Inflammatory macrophage treated with lipopolysaccharide for 1 hour (primary cell): ENCODE measurements at places on chromosomes 1 and 21.

GRCh38 chr1:85465786-85466134 is 801 bp upstream of the DDAH1 start:
- DNase-seq = no peak

GRCh38 chr1:39623053-39623452 is 16.4 kb downstream of the HEYL start:
- DNase-seq = no peak

- DNase-seq = peak; percentile 50
Observed at GRCh38 chr1:157963713-157964112, 29.7 kb upstream of the KIRREL1 start.

- no peak for DNase-seq
Observed at GRCh38 chr1:69163779-69164178, 403.9 kb upstream of the LRRC7 start.

DNA sequence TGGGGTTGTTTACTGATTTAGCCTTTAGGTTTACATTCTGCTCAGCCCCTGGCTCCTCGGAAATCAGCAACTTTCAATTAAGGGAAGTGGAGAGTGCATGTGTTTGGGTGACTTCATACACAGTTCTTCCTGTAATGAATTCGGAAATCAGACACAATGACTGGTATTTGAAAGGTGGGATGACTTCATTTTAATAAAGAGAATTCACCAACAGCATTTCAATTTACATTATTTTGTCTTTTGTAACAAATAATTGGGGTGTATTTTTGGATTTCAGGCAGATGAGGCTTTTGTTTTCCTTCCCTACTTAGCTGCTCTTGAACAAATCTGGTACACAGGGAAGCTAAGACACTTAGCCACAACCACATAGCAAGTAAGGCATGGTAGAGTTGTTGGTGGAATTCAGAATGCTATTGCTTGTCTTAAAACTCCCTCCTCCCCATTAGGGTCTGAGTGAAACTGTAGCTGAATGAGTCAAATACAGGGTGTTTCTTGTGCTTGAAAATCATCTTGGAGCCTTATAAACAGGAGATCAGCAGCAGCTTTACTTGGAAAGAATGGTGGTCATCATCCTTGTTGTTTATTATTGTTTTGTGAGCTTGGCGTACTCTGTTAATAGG is 917 bp downstream of the STX12 start:
- peak; percentile 75 for DNase-seq

- no peak for DNase-seq
Observed at GRCh38 chr1:4684136-4684535, 29.7 kb downstream of the AJAP1 start.

- DNase-seq = no peak
Observed at GRCh38 chr1:110164725-110165350, 14.5 kb downstream of the SLC6A17 start.

DNA sequence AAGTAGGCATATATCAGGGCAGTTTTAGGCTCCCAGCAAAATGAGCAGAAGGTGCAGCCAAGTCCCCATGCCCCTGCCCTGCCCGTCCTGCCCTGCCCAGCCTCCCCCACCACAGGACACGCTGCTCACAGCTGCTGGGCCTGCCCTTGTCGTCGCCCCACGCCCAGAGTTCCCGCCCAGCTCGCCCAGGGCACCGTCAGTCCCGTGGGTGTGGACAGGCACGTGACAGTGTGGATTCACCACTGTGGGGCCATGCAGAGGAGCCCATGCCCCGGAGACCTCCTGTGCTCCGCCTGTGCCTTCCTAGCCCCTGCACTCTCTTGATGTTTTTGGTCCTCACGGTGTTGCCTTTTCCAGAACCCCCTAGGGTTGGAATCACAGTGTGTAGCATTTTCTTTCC is 7.0 kb downstream of the FAAP20 start:
- DNase-seq = no peak

DNA sequence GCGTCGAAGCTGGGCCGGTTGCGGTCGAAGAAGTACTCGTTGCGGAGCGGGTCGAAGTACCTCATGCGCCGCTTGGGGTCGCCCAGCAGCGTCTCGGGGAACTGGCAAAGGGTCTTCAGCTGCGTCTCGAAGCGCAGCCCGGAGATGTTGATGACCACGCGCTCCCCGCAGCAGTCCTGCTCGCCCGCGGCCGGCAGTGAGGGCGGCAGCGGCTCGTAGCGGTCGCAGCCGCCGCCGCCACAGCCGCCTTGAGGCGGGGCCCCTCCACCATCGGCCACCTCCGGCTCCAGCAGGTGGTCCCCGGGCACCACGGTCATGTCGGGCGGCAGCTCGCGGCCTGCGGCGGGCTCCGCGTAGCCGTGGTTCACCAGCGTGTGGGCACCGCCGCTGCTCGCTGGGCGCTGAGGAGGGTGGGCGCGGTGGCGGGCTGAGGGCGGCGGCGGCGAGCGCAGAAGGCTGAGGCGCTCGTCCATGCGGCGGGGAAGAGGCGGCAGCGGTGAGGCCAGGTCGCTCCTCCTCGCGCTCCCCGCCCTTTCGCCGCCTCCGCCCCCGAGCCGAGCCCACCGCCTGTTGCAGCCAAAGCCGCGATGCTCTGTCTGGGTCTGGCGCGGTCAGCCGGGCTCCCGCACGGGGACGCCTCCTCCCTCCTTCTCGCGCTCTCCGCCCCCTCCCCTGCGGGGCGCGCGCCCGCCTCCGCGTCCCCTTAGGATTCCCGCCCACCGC is at the start of gene KCNA3:
Gene KCNA3 (minus strand): TSS at position 604 of the 723 bp plus-strand sequence. CDS start 131 bp downstream, at position 473.
- no peak for DNase-seq
